Aorta (tissue), 5 donors: ENCODE measurements at places on chromosomes 13 and 19. TPM values are rescaled to one million over a fixed set of nuclear protein-coding genes. Genes with fewer than 3 reads are reported as not detected.

GRCh38 chr13:41919031-41919740 is 41.7 kb downstream of the VWA8 start:
- H3K4me1 ChIP-seq = no peaks in the 10 kb centered on the region
- no peak overlapping the region for H3K27ac ChIP-seq
- H3K36me3 ChIP-seq = no peaks in the 10 kb centered on the region
- no peak for DNase-seq
- no peaks in the 10 kb centered on the region for H3K27me3 ChIP-seq

GRCh38 chr13:34722922-34723321 is 219.1 kb upstream of the NBEA start:
- DNase-seq = no peak
- H3K36me3 ChIP-seq = no peaks in the 10 kb centered on the region
- H3K4me3 ChIP-seq = no peak overlapping the region
- H3K27me3 ChIP-seq = no peaks in the 10 kb centered on the region
- H3K27ac ChIP-seq = no peak overlapping the region
- no peaks in the 10 kb centered on the region for H3K4me1 ChIP-seq

- no peaks in the 10 kb centered on the region for H3K36me3 ChIP-seq
- H3K4me3 ChIP-seq = no peak overlapping the region
- no peaks in the 10 kb centered on the region for H3K4me1 ChIP-seq
- no peak overlapping the region for H3K27ac ChIP-seq
Measured at GRCh38 chr13:102680133-102680717, 14.6 kb downstream of the METTL21C start.

GRCh38 chr13:36124236-36124822 is 6.9 kb downstream of the DCLK1 start:
- H3K36me3 ChIP-seq = no peaks in the 10 kb centered on the region
- no peaks in the 10 kb centered on the region for H3K27me3 ChIP-seq
- no peak overlapping the region for H3K4me3 ChIP-seq
- H3K27ac ChIP-seq = no peak overlapping the region
- H3K4me1 ChIP-seq = no peaks in the 10 kb centered on the region

DNA sequence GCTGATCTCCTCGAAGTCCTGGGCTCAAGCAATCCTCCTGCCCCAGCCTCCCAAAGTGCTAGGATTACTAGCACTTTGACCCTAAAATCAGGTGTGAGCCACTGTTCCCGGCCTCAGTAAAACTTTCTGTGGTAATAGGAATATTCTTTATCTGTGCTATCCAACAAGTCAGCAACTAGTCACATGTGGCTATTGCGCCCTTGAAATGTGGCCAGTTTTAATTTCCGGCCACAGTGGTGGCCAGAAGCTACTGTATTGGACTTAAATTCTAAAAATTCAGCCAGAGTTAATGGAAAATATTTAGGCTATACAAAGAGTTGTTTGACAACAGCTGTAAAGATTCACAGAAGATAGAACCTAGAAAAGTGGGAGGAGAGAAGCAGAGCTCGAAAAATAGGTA is 30.0 kb downstream of the KEAP1 start:
- DNase-seq = no peak
- no peak overlapping the region for H3K27ac ChIP-seq
- H3K36me3 ChIP-seq = no peaks in the 10 kb centered on the region
- no peak overlapping the region for H3K4me3 ChIP-seq

DNA sequence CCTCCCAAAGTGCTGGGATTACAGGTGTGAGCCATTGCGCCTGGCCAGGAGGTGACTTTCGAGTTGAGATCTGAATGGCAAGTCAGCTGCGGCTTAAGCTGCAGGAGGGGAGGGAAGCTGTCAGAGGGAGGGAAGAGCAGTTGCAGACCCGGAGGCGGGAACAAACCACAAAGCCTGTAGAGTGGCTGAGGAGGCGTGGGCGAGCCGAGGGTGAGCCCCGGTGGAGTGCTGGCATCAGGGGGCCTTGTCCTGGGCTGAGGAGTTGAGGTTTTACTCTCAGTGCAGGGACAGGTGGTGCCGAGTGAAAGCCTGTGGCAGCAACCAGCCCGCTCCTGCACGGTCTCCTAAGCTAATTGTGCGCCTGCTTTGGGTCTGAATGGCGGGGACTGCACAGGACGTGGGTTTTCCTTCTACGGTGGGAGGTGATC is 24.2 kb downstream of the PPP1R37 start:
- no peak for DNase-seq
- H3K27me3 ChIP-seq = no peaks in the 10 kb centered on the region
- no peak overlapping the region for H3K4me3 ChIP-seq
- no peaks in the 10 kb centered on the region for H3K36me3 ChIP-seq
- H3K4me1 ChIP-seq = no peaks in the 10 kb centered on the region
- H3K27ac ChIP-seq = no peak overlapping the region

DNA sequence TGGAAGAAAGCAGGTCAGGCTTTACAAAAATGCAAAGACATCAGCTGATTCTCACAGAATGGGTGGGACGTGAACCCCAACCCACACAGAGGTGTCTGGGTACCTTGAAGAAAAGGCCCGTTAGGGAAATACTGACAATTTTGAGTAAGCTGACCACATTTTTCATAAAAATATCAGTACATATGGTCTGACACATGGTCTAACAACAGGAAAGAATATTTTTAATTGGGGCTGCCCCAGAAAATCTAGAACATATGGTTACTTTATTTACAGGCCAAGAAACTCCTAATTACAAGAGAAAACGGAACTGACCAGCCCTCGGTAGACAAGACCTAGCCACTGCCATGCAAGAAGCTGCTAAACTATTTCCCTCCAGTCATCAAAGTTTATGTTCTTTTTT is 48.7 kb upstream of the ITM2B start:
- no peak overlapping the region for H3K4me3 ChIP-seq
- DNase-seq = no peak
- H3K27ac ChIP-seq = no peak overlapping the region
- no peaks in the 10 kb centered on the region for H3K36me3 ChIP-seq
- no peaks in the 10 kb centered on the region for H3K4me1 ChIP-seq
- H3K27me3 ChIP-seq = no peaks in the 10 kb centered on the region

- no peak overlapping the region for H3K4me3 ChIP-seq
- no peak overlapping the region for H3K27ac ChIP-seq
- no peaks in the 10 kb centered on the region for H3K36me3 ChIP-seq
- H3K27me3 ChIP-seq = no peaks in the 10 kb centered on the region
- DNase-seq = no peak
Measured at GRCh38 chr13:98326291-98326690, 149.2 kb upstream of the RNF113B start.

GRCh38 chr13:114148521-114148855 is 16.1 kb upstream of the RASA3 start:
- H3K4me1 ChIP-seq = no peaks in the 10 kb centered on the region
- no peaks in the 10 kb centered on the region for H3K27me3 ChIP-seq
- peak; percentile 43 for DNase-seq
- H3K36me3 ChIP-seq = no peaks in the 10 kb centered on the region
- H3K27ac ChIP-seq = no peak overlapping the region
- H3K4me3 ChIP-seq = no peak overlapping the region

DNA sequence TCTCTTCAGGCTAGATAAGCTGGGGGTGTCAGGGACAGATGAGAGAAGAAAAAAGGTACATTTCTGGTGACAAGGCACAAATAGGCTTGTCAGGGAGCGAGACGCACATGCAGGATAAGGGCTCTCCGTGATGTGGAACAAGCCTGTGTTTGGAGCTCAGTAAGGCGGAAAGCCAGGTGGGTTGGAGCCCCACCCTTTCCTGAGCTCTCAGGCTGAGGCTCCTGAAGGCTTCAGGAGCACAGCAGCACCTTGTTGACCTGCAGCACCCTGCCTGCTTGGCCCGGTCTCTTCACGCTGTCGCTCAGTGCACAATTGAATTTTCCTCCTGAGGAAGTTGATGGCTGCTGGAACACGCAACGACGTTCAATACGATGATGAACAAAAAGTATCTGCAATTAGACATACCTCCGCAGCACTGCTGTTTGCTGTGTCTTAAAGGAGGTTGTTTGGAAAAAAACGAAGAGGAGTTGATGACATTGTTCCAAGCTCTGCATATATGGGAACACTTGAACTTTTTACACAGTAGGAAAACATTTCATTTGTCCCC is 29.3 kb downstream of the SERP2 start:
- DNase-seq = peak; percentile 27
- H3K36me3 ChIP-seq = no peaks in the 10 kb centered on the region
- no peaks in the 10 kb centered on the region for H3K27me3 ChIP-seq
- H3K27ac ChIP-seq = no peak overlapping the region
- H3K4me1 ChIP-seq = no peaks in the 10 kb centered on the region

DNA sequence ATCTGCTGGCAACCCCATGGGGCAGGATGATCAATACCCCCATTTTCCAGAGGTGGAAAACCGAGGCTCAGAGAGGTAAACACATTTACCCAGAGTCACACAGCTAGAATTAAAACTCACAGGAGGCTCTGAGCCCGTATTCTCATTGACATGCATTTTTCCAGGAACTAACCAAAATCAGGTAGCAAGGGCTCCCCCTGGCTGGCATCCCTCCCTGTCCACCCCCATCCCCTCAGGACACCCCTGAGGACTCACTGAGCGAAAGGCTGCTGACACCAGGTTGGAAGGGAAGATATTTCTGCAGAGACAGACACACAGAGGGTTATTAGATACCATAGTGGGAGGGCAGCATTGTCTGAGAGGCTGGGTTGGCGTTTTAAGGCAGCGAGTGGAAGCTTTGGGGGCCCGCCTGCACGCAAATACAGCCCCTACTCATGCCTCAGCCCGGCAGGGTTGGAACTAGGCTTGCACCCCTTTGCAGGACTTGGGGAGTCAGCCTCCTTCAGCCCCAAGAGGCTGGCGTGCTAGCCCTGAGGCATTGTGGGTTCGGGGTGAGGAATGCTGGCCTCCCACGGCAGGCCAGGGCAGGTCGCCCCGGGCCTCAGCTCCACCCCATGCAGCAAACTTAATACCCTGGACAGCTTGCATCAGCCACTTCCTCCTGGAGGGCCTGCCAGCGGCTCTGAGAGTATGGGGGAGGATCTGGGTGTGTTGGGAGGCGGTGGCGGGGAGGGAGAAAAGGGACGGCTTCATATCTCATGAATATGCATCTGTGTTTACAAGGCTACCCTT is 3.9 kb downstream of the SLC1A5 start:
- H3K27ac ChIP-seq = no peak overlapping the region
- H3K4me1 ChIP-seq = no peaks in the 10 kb centered on the region
- no peaks in the 10 kb centered on the region for H3K27me3 ChIP-seq
- H3K4me3 ChIP-seq = no peak overlapping the region

GRCh38 chr19:1522838-1523237 is 1.0 kb upstream of the PLK5 start:
- no peak overlapping the region for H3K27ac ChIP-seq
- no peaks in the 10 kb centered on the region for H3K27me3 ChIP-seq
- DNase-seq = no peak
- no peaks in the 10 kb centered on the region for H3K4me1 ChIP-seq
- no peak overlapping the region for H3K4me3 ChIP-seq

DNA sequence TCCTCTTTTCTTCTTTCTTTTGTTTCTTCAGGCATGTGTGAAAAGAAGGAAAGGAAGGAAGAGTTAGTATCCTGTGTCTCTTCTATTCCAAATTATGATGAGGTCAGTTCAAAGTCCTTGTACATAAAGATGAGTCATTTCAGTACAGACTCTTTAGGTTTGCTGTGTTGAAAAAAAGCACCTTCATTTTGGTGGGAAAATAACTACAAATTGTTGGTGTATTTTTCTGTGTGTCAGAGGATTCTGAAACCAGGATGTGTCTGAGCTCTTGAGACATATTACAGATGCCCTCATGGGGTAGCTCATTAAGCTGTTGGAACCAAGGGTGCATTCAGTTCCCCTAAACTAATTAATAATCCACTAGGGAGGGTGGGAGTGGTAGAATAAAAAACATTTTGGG is 5.8 kb upstream of the HSPH1 start:
- DNase-seq = no peak
- no peak overlapping the region for H3K4me3 ChIP-seq
- H3K4me1 ChIP-seq = no peaks in the 10 kb centered on the region
- no peak overlapping the region for H3K27ac ChIP-seq
- H3K36me3 ChIP-seq = no peaks in the 10 kb centered on the region
- no peaks in the 10 kb centered on the region for H3K27me3 ChIP-seq

- no peak overlapping the region for H3K4me3 ChIP-seq
- H3K27ac ChIP-seq = no peak overlapping the region
- peak; percentile 37 for DNase-seq
- no peaks in the 10 kb centered on the region for H3K4me1 ChIP-seq
Measured at GRCh38 chr19:4094761-4095487, 28.2 kb upstream of the ZBTB7A start.

- H3K27ac ChIP-seq = no peak overlapping the region
- no peaks in the 10 kb centered on the region for H3K4me1 ChIP-seq
- DNase-seq = no peak
- no peaks in the 10 kb centered on the region for H3K27me3 ChIP-seq
- no peaks in the 10 kb centered on the region for H3K36me3 ChIP-seq
- H3K4me3 ChIP-seq = no peak overlapping the region
Measured at GRCh38 chr13:61824168-61824567, 408.5 kb upstream of the PCDH20 start.

DNA sequence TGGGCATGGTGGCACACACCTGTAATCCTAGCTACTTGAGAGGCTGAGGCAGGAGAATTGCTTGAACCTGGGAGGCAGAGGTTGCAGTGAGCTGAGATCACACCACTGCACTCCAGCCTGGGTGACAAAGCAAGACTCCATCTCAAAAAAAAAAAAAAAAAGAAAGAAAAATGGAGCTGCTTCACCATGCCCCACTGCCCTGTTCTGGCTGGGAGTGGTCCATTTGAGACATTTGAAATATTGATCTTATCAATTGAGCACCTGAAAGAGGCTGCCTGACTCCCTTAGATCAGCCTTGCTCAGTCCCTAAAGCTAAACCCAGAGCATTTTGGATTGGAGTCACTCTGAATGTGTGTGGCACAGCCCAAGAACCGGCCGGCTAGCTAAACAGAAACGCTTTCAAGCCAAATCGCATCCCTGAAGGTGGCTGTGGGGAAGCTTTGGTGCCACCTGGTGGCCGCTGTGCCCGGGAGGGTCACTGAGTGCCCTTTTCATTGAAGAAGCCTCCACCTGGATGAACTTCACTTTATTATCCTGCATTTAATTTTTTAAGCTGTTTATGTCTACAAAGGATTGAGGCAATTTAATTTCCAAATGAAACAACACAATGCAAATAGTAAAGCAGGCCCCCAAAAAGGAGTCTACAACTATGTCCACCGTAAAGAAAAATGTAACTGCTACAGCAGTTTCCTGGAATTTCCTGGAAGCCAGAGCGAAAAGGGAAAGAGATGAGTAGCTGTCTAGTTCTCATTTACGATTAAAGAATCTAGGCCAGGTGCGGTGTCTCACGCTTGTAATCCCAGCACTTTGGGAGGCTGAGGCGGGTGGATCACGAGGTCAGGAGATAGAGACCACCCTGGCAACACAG is 53.1 kb upstream of the SERPINE3 start:
- no peak overlapping the region for H3K4me3 ChIP-seq

- H3K36me3 ChIP-seq = no peaks in the 10 kb centered on the region
- DNase-seq = no peak
- H3K4me1 ChIP-seq = no peaks in the 10 kb centered on the region
Measured at GRCh38 chr19:31959527-31960018, 385.8 kb upstream of the ZNF507 start.

SELENOV gene
- not detected for polyA plus RNA-seq

GJB2 gene
- polyA plus RNA-seq = 0.88 TPM

ZNF534 gene
- 0.77 TPM for polyA plus RNA-seq

LILRB4 gene
- polyA plus RNA-seq = 11.4 TPM

SLC25A42 gene
- 3.8 TPM for polyA plus RNA-seq

ZNF667 gene
- polyA plus RNA-seq = 5.6 TPM

PRR19 gene
- not detected for polyA plus RNA-seq

METTL21C gene
- not detected for polyA plus RNA-seq

KLK14 gene
- polyA plus RNA-seq = 0.10 TPM

NOVA2 gene
- polyA plus RNA-seq = not detected

OSCAR gene
- polyA plus RNA-seq = 2.8 TPM
